ENCODE measurements at places on chromosomes 4 and X.

DNA sequence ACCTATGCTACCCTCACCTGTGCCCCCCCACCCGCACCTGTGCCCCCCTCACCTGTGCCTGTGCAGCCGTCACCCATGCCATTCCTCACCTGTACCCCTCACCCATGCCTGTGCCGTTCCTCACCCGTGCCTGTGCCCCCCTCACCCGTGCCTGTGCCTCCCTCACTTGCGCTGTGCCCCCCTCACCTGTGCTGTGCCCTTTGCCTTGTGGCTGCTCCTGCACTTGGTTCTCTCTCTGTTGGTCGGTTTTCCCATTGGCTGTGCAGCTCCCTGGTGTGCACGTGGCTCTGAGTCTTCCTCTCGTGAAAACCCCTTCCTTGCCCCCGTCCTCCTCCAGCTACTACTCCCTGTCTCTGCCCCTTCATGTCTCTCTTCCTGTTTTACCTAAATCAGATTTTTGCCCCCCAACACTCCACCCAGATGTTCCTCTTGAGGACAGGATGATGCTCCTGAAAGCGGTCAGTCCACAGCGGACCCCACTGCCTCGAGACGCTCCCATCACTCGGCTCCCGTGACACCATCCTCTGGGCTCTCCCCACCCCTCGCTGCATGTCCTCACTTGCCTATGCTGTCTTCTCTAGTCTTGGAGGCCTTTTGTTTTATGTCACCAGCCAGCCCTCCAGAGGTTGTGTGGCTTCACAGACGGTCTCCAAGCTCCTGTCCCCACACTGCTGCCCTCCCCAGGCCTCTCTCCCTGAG is 6.8 kb downstream of the MAEA start:
- no peak for DNase-seq

GRCh38 chrX:68676335-68676734 is 28.9 kb downstream of the STARD8 start:
- DNase-seq = no peak

DNA sequence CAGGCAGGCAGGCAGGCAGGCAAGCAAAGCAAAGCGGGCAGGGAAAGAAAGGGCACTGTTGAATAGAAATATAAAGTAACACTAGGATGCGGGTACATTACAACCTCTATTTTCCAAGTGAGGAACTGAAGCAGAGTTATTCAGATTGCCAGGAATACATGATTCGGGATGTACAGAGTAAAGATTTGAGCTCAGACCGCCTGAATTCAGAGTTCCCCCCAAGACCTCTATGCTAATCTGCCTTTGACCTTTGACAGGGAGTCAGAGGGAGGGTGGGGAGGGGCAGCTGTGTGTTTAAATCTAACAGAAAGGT is 271.9 kb upstream of the SMIM31 start:
- DNase-seq = no peak

DNA sequence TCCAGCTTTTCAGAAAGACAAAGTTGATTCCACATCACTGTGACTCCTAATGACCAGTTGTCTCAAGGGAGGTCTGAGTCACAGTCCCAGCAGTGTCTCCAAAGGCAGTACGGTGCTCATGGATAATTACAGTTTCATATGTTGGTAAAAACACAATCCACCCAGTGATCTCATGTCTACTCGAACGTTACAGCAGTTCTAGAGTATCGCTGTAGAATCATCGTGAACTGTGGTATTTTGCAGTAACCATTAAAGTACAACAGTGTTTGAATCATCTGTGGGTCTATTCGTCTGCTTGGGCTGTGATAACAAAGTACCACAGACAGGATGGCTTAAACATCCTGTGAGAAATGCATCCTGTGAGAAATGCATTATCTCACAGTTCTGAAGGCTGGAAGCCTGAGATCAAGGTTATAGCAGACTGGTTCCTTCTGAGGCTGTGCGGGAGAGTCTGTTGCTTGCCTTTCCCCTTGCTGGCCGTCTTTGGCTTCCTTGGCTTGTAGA is 121.1 kb upstream of the SORBS2 start:
- DNase-seq = no peak

DNA sequence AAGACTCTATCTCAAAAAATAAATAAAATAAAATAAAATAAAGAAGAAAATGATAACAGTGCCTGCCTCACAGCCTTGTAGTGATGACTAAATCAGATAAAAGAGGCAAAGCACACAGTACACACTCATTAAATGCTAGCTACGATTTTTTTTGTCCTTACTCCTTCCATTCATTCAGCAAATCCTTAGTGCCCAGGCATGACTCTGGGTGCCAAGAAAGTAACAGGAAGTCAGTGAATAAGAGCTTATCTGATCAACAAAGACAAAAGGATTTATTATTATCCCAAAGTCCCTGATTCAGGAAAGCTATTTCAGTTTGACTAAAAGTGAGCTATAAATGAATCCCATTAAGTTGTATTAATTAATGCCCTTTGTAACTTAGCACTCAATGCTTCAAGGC is 92.7 kb downstream of the SH3KBP1 start:
- DNase-seq = no peak

- DNase-seq = peak; percentile 67
Observed at GRCh38 chr4:19399001-19399400, 852.7 kb upstream of the SLIT2 start.

GRCh38 chrX:74119016-74119910 is 184.7 kb upstream of the ZCCHC13 start:
- DNase-seq = peak; percentile 37

- no peak for DNase-seq
Observed at GRCh38 chrX:57211906-57212305, 74.6 kb upstream of the FAAH2 start.

GRCh38 chr4:78477276-78477675 is 74.3 kb upstream of the ANXA3 start:
- peak; percentile 48 for DNase-seq

- no peak for DNase-seq
Observed at GRCh38 chr4:87934157-87934704, 41.3 kb upstream of the SPP1 start.

- peak; percentile 33 for DNase-seq
Observed at GRCh38 chr4:139975830-139976272, 178.1 kb downstream of the MAML3 start.

DNA sequence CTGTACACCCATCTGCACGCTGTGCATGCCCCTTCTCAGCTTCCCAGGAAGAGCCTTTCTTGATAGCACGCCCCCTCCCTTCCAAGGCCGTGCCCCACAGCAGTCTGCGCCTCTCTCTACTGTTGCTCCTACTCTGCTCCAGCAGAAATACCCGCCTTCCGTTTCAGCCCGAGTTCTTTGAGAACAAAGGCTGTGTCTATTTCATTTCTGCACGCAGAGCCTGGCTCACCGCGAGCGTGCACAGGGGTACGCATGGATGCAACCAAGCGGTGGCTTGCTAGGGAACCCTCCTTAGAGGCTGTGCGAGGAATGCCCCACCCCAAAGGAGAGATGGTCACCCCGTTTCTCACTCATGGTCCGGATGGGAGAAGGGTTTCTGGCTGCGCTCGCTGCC is 485 bp downstream of the AADAT start:
- DNase-seq = peak; percentile 16

GRCh38 chrX:81208916-81209315 is 7.0 kb downstream of the SH3BGRL start:
- DNase-seq = no peak

DNA sequence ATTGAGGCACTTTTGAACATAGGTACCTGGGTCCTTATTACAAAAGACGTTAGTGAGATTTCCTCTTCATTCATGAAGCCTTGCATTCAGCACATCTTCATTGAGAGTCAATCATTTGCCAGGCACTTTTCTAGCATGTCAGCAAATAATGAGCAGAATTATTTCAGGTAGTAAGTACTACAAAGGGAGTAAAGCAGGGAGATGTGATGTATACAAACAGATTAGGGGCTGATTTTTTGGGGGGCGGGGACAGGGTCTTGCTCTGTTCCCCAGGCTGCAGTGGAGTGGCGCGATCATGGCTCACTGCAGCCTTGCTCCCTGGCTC is 638 bp upstream of the CCKAR start:
- DNase-seq = no peak

DNA sequence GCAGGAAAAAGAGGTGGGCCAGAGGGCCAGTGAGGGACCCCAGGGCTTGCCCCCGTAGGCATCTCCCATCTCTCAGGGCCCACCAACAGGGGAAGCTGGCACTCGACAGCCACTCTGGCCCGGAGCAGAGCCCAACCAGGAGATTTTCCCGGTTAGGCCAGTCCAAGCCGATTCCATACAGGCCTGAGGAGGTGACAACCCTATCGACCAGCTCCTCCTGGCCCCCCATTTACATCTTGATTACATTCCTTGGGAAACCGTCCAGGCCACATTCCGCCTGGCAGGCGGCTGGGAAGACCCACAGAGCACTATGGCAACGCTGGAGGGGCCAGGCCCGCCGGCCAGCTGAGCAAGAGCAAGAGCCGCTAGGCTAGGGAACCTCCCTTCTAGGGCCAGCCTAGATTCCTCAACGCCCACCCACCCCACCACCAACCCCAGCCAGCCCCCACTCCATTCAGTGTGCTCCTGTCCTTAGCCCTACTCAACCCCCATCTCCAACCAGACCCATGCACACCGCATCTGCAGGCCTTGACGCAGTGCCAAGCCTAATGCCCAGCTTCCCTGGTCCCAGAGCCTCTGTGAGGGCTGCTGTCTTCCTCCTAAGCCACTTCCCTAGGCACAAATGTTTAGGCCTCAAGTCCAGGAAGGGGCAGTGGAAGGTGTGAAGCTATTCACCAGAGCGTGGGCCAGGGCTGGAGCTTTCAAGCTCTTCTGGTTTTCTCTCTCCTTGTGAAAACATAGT is 161.2 kb downstream of the EFNB1 start:
- no peak for DNase-seq

GRCh38 chr4:95528388-95528948 is 20.3 kb downstream of the UNC5C start:
- no peak for DNase-seq

DNA sequence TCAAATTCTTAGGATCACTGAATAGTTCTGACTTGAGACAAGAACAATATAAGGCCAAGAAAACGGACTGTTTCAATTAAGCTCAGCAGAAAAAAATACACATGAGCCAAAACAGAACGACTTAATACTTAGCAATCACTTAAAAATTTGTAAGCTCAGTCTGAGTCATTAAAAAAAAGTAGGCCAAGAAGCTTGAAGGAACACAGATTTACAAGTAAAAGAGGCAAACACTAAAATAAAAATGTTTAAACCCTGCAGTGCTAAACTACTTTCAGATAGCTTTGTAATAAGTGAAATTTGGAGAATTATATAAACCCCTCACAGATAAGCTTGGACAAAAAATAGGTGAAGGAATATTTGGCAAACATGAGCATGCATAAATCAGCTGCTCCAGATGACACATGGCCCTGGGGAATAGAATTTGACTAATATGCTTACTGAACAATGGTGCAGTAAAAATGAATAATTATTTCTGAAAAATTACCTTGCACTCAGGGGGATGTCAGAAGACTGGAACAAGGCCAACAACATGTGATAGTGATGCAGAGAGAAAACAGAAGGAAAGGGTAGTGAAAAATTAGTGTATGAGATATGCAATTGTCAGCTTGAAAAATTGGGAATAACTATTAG is 49.6 kb downstream of the LNX1 start:
- peak; percentile 88 for DNase-seq

GRCh38 chrX:153831429-153832150 is 1.2 kb upstream of the PDZD4 start:
- DNase-seq = no peak

GRCh38 chr4:112901962-112902411 is 147.5 kb upstream of the ANK2 start:
- DNase-seq = no peak

GRCh38 chr4:101103381-101104142 is 243.8 kb downstream of the PPP3CA start:
- no peak for DNase-seq

DNA sequence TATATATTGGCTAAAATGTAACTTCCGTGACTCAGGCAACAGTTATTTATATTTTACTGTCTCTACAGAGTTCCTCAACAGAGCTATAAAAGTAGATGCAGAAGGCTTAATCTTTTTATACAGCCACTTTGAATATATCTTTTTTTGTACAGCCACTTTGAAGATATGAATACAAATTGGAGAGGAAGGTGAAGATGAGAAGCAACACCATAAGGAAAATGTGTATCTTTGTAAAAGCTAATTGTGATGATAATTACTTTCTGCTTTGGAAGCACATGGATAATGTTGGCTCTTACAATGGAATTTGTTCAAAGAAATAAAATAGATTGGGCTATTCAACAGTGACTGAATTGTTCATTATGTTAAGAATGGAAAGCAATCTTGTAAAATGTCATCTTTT is 205.8 kb downstream of the ARAP2 start:
- no peak for DNase-seq

DNA sequence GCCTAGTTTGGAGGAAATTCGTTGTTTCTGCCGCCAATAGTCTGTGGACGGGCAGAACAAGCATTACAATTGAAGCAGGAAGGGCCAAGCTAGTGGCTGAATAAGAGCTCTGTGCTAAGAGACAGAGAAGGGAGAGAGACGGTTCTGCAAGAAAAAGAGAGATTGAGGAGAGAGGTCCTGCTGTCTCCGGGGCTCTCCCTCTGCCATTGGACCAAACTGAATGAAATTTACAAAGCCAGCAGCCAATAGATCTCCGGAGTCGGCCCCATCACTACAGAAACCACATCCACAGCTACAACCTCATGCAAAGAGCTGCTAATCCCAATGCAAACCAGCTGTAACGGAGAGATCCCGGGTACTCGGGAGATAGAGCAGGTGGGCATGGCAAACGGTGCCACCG is at the start of gene NLGN4X:
NLGN4X (minus strand) TSS at position 148 of the 400 bp plus-strand sequence. CDS start 77,401 bp downstream, outside the sequence.
- DNase-seq = no peak

DNA sequence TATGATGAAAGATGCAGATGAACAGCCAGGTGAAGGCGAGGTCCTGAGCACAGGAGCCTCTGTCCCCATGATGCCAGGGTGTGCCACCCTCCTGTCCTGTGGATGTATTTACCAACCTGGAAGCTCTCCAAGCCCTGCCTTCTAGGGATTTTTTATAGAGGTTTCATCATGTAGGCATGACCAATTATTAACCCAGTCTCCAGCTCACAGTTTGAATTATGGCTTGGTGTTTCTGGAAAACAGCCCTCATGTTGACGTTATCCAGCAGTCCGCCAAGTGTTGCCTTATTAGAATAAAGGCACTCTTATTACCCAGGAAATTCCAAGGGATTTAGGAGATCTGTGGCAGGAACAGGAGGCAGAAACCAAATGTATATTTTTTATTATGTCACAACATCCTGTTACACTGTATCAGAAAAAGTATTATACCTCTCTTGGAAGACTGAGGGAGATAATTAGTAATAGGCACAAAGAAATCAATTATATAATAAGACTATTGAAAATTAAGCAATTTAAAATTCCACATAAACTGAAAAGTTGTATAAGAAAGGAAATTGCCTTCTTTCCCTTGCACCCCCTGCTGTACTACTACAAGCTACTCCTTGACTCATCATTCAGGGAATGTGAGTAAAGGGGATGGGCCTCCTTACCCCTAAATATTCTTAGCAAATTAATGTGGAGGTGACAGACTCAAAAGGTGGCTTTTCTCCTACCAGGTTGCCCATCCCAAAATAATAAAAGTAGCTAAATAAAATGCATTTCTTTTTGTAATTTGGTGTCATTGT is 129.6 kb downstream of the ZNF330 start:
- DNase-seq = peak; percentile 89

- no peak for DNase-seq
Observed at GRCh38 chrX:39944416-39944815, 153.3 kb downstream of the BCOR start.

GRCh38 chr4:15021311-15021710 is 19.0 kb downstream of the CPEB2 start:
- DNase-seq = no peak
